ENCODE measurements at places on chromosomes 16 and 17. TPM values are rescaled to one million over a fixed set of nuclear protein-coding genes. Genes with fewer than 3 reads are reported as not detected.

FAM83G gene
- total RNA-seq: 9.5 TPM

TP53TG3D gene
- total RNA-seq: 4.8 TPM

P2RX1 gene
- total RNA-seq: 3.8 TPM

CCL23 gene
- total RNA-seq: 8.7 TPM

CCL3 gene
- total RNA-seq: not detected

ZFP3 gene
- 8.5 TPM for total RNA-seq

ERN2 gene
- 2.9 TPM for total RNA-seq

VAT1 gene
- 89.1 TPM for total RNA-seq

CCL2 gene
- total RNA-seq: 30.2 TPM

KRT23 gene
- total RNA-seq: 38.9 TPM

- DNase-seq: no peak
These were observed 4.1 kb downstream of the GRIN2A start for GRCh38 chr16:10178080-10178479.

DNA sequence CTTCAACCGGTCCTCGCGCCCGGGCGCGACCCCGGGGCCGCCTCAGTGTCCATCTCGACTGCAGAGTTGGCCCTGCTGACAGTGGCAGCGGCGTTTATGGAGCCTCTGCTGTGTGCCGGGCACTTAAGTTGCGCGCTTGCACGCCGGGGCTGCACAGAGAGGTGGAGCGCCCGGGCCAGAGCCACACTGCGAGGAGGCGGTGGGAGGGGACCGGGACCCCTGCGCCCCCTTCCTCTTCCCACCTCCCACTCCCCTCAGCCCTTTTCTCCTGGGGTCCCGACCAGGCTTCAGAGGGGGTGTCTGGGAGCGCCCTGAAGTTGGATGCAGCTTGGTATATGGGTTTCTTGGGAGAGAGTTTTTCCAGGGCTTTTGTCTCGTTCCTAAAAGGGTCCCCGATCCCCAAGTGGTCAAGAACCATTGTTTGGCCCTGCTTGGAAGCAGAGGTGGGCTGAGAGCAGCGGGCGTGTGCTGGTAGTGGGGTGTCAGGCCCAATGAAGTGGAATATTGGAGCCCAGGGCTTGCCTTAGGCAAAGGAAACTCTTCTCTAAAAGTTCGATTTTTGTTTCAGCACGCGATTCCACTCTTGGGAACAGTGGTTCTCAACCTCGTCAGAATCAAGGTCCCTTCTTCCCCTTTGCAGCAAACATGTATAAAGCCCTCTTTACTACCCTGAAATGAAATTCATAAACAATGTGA is 605 bp downstream of the MRTFB start:
- peak; percentile 19 for DNase-seq

- DNase-seq: no peak
These were observed 890 bp upstream of the CLDN7 start for GRCh38 chr17:7262935-7263800.

DNA sequence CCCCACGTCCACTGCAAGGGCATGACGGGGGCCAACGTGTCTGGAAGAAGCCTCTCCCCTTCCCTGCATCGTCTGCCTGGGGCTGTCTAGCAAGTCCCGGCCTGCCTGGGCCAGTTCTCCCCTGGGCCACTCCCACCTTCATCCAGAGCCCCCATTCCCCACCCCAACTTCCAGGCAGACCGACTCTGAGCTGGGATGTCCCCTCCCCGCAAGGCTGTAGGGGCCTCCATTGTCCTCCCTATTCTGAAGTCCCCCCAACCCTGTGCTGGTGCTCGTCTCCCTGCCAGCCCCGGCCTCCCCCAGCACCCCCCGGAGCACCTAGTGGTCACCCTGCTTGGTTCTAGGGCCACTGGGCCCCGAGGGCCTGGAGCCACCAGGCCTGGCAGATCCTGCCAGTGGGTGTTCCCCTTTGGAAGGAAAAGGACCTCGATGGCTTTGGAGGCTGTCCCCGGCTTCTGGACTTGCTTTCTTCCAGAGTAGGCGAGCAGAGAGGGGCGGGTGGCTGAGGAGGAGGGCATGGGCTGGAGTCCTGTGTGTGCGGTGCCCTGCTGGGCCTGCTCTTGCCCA is 4.8 kb downstream of the GLIS2 start:
- no peak for DNase-seq

GRCh38 chr17:44086364-44087311 is 16.1 kb downstream of the G6PC3 start:
- no peak for DNase-seq

DNA sequence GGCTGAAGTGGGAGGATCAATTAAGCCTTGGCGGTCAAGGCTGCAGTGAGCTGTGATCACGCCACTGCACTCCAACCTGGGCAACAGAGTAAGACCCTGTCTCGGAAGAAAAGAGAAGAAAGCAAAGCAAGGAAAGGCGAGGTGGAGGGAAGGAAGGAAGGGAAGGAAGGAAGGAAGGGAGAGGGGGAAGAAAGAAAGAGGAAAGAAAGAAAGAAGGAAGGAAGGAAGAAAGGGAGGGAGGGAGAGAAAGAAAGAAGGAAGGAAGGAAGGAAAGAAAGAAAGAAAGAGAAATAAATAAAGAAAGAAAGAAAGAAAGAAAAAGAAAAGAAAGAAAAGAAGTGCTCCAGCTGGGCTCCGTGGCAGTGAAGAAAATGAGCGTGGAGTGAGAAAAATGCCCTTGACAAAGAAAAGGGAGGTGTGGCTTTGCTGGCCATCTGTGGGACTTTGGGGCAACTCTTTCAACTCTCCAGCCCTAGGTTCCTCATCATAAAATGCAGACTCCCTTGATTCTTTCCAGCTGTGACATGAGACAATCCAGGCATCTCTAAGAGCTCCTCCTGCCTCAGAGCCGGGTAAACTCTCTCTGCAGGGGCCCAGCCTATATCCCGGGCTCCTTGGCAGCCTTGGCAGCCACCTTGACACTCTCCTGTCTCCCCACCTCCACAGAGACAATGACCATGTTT is 2.4 kb downstream of the GSDMA start:
- no peak for DNase-seq

DNA sequence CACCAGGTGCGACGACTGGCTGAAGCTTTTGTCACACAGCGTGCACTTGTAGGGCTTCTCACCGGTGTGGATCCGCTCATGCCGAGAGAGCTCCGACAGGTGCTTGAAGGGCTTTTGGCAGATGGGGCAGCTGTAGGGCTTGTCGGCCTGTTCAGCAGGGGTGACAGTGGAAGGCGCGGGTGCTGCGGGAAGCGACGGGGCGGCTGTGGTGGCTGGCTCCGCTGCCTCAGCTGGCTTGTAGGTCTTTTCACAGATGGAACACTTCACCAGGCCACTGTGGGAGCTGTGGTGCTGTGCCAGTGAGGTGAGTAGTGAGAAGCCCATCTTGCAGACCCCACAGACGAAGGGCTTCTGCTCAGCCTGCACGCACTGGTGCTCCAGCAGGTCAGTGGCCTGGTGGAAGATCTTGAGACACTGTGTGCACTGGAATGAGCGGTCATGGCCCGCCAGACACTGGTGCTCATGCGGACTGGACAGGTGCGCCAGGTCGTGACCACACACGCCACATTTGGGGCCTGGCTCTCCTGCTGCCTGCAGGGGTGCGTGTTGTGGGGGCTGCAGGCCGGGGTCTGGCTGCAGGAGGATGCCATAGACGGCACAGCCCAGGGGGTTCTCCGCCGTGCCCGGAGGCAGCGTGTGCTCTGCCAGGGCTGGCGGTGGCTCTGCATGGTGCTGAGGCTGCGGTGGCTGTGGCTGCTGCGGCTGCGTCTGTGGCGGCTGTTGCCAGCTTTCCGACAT is 2.8 kb downstream of the ZNF319 start:
- no peak for DNase-seq

DNA sequence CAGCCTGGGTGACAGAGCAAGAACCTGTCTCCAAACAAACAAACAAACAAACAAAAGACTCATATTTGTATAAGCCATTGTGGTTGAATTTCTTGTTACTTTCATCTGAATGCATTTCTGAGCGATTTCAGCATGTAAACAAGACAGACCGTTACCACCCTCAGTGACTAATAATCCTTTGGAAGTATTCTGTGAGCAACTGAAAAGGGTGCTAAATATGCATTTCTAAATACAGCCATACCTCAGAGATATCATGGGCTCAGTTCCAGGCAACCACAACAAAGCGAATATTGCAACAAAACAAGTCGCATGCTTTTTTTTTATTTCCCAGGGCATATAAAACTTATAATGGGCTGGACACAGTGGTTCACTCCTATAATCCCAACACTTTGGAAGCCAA is 109.0 kb downstream of the USP31 start:
- no peak for DNase-seq

GRCh38 chr17:49896222-49896621 is 48.4 kb upstream of the TAC4 start:
- DNase-seq: no peak

- DNase-seq: no peak
These were observed 81.5 kb downstream of the TUBD1 start for GRCh38 chr17:59811209-59811608.

- DNase-seq: no peak
These were observed 50.5 kb downstream of the DYNLRB2 start for GRCh38 chr16:80591071-80591915.

DNA sequence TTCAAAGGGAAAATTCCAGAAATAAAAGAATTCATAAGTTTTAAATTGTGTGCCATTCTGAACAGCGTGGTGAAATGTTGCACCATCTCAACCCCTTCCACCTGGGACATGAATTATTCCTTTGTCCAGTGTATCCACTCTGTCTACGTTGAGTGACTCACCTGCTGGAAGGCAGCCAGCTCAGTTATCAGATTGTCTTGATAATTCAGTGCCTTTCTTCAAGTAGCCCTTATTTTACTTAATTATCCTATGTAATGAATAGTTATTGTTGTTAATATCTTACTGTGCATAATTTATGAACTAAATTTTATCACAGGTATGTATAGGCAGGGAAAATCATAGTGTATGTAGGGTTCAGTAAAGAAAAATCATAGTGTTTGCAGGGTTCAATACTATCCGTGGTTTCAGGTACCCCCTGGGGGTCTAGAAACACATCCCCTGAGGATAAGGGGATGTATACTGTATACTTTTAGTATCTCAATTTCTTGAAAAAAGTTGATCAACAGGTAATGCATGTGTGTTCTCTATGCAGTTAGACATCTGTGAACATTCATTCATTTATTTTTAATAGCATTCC is 7.7 kb upstream of the PCTP start:
- DNase-seq: peak; percentile 15

- DNase-seq: no peak
These were observed 13.9 kb upstream of the STAT3 start for GRCh38 chr17:42402117-42402516.

DNA sequence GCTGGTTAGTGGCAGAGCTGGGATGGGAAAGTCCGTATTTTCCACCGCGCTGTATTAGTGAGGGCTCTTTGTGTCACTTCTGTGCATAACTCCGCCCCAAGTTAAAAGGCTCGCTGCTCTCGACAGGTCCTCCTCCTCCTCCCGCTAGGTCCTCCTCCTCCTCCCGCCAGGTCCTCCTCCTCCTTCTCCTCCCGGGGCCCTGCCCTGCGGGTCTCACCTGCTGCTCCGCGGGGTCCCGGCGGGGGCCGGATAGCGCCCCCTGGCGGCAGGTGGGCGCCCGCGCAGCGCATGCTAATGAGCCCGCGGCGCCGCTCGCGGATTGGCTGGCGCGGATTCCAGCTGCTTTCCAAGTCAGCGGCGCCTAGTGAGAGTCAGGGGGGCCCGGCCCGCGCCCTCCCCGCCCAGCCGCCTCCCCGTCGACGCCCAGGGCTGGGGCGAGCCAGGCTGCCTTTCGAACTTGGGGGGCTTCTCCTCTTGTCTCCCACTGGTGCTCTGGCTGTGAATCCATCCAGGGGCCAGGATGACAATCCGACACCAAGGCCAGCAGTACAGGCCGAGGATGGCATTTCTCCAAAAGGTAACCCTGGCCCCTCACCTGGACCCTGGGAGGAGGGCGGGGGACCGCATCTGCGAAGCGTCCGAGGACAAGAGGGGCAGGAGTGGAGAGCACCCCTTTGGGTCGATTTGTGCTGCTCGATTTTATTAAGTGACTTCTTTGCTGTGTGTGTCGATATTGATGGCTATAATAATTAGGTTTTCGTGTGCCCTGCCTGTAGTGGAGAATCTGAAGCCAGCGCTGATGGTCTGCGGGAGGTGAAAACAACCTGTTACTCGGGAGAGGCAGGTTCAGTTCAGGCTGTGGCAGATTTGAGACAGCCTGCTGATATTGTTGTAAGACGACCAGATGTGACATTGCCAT is at the start of gene RGS9:
TSS of gene RGS9 (plus strand) at position 350 of the 919 bp plus-strand sequence. CDS start at position 521, 171 bp downstream.
- peak; percentile 80 for DNase-seq

DNA sequence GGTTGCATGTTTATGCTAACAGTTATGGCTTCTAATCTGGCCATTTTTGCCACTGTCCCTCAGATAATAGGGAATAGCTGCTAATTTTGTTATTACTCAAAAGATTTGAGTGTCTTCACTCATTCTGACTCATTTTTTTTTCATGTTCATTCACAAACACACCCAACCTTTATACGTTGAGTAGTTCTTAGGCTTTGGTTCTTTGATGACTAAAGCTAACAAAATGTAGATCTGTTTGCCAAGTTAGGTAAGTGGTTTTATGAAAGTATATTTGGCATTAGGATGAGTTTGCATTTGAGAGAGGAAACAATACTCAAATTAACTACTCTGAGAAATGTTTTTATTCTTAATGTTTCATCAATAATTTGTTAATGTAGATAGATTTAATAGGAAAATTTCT is 3.6 kb downstream of the MAP2K4 start:
- DNase-seq: no peak

DNA sequence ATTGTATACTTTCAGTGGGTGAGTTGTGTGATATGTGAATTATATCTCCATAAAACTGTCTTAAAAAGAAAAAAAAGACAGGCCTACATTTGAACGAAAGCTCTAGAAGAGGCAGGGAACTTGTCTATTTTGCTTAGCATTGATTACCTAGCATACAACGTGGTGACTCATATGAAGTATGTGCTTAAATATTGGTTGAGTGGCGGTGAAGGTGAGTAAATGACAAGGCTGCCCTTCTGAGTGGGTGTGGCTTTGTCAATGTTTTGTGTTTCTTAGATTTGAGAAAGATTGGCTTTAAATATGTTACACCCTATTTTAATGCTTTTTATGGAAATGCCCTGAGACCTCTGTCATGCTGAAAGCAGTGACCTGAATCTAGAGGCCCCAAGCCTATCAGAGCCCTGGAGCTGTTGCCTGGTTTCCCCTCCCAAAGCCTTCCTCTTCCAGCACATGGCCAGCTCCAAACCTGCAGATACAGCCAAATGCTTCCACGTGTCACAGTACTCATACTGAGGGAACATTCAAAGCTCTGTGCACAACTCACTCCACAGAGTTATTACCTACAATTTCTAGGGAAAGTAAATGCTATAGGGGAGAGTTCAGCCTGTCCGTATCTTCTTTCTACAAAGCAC is 260.0 kb downstream of the PHKB start:
- DNase-seq: no peak

- DNase-seq: no peak
These were observed 360.0 kb upstream of the CDH5 start for GRCh38 chr16:66006485-66006884.

- DNase-seq: no peak
These were observed 849 bp upstream of the SULT1A1 start for GRCh38 chr16:28610595-28611191.

GRCh38 chr16:2299915-2300192 is 31.9 kb upstream of the RNPS1 start:
- no peak for DNase-seq

GRCh38 chr16:28497861-28498599 is 3.6 kb downstream of the APOBR start:
- DNase-seq: no peak
